HuH-7 (cell line): ENCODE measurements at places on chromosomes 7 and 10.
A peak's percentile ranks its signal among the peaks of the same experiment; 100 is the strongest.

DNA sequence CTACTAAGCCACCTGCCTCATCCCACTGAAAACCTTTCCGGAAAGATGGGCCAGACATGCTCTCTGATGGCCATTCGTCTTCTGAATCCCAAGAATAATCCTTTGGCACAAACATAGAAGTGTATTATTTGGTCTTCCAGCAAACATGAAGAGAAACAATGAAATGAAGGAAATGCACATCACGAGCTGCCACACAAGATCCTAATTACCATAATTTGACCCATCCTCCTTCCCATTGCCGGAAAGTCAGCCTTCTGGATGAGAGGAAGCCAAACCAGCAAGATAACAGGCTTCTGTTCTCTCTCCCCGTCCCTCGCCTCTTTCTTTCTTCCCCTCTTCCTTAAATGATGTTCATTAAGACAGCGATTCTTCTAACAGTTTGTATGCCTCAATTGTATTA is 218.9 kb upstream of the KMT2E start:
- no peak for DNase-seq

GRCh38 chr7:117076426-117076943 is 123.2 kb downstream of the ST7 start:
- no peak for DNase-seq

DNA sequence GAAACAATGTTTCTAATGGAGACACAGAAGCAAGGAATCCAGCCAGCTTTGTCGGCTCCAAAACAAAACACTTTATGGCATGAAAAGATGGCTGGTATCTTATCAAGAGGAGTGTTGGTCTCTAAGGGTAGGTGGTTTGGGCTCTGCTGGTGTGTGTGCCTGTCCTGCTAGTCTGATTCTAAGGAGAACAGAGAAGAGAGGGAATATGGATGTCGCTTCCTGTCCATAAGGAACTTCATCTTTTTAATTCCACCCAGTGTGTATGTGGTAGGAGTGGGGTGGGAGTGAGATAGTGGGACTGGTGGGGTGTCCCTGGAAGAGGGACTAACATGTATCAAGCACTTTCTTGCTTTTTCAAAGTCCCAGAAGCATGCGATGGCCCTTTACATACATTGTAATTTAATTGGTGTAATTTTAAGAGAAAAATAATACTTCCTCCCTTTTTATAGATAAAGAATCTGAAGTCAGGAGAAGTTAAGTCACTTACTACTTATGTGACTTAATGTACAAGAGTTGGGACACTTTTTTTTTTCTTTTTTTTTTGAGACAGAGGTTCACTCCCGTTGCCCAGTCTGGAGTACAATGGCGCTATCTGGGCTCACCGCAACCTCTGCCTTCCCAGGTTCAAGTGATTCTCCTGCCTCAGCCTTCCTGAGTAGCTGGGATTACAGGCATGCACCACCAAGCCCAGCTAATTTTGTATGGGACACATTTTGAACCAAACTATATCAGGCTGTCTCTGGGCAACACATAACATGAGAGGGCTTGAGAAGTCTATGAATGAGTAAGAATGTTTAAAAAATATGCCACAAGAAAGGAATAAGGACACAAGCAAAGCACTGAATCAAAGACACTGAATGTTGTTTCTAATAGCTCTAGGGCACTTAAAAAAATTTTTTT is 18.8 kb downstream of the NT5C3A start:
- no peak for DNase-seq

DNA sequence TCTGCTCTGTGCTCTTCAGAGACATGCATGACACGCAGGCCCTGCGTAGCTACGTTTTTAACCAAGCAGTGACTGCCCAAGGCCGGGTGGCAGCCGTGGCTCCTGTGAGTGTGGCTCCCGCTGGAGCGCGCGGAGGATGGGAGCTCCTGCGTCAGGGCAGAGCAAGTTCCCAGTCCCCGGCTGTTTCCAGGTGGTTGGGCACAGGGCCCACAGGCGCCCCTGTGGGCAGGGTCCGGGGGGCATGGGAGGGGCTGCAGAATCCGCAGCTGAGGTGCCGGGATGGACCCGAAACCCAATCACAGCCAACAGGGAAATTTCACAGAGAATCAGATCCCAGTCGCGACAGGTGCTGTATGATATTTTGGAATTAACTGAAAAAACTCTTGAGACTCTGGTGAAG is 9.8 kb downstream of the NKX6-2 start:
- DNase-seq: no peak

DNA sequence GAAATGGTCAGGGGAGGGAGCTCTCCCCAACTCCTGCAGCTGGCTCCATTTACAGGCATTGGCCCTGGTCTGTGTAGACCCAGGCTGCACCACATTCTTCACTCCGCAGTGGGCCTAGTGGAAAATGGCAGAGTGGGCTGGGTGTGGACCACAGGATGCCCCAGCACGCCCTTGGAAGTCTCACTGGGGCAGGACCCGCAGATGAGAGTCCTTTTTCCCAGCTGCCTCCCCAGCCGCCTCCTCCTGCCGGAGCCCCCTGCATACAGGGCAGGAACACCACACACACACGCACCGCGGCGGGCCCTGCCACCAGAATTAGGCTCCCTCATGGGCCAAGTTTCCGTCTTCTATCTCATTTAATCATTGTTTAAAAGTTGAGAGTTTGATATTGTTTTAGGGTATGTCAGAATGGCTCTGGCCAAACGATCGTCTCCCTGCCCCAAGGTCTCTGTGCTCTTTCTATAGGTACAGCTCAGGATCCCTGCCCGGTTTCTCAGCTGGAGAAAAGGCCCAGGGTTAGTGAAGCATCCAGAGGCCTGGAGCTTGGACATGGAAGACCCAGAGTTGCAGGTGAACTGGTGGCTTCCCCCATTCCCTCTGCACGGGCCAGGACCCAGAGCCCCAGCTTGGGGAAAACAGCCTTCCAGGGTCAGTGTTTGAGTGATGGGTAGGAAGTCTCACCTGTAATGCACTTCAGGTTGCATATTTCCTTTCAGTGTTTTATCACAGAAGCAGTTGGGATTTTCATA is 42.0 kb downstream of the ZNF467 start:
- DNase-seq: no peak

DNA sequence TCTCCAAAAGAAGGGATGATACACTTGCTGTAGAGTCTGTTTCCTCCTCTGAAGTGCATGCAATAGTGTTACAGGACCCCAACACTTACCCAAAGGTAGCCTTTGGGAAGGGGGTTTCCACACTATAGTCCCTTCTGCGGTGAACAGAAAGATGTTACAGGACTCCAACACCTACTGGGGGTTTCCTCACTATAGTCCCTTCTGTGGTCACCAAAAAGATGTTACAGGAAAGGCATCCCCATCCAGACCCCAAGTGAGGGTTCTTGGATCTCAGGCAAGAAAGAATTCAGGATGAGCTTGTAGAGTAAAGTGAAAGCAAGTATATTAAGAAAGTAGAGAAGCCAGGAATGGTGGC is 69.2 kb upstream of the PIK3CG start:
- DNase-seq: no peak

DNA sequence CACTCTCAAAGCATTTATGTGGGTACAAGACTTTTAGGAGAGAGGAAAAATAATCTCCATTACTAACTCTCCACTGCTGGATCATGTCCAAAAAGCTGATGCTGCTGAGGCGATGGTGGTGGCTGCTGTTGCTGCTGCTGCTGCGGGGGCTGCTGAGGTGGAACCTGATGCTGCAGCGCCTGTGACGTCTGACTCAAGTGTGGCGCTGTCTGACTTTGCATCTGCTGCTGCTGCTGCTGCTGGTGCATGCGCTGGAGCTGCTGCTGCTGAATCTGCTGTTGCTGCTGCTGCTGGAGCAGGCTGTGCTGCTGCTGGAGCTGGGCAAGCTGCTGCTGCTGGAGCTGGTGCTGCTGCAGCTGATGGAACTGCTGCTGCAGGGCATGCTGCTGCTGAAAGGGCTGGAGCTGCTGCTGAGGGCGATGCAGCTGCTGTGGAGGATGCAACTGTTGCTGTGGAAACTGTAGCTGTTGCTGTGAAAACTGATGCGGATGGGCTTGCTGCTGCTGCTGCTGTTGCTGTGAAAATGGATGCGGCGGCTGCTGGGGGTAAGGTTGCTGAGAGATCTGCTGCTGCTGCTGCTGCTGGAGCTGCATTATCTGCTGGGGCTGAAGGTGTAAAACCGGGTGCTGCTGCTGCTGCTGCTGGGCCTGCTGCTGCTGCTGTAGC is 34.5 kb downstream of the PAXIP1 start:
- no peak for DNase-seq

- no peak for DNase-seq
These were observed 867.9 kb downstream of the NRG3 start for GRCh38 chr10:82742898-82743297.

DNA sequence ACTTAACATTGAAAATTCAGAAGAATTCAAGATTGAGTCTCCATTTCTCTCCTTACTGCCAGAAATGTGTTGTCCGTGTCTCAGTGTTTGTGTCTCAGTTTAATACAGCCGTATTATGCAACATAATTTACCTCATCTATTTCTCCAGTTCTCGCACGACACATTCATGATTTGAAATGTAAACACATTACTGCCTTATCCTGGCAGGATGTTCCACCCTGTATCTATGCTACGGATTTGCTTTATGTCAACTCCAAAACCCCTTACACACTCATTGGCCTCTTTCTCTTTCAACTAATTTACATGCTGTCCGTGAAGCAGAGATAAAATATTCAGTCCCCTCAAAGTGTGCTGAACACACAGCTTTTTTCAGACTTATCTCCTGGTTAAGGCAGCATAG is 653.7 kb upstream of the SEMA3D start:
- no peak for DNase-seq

GRCh38 chr10:24645784-24646183 is 77.9 kb downstream of the ARHGAP21 start:
- no peak for DNase-seq

GRCh38 chr7:138981332-138982203 is at the start of gene KIAA1549:
TSS of gene KIAA1549 (minus strand) at chr7:138981389. CDS start at chr7:138981269, 120 bp downstream.
- DNase-seq: peak; percentile 77
